ENCODE measurements at places on chromosomes 16 and 17.
A peak's percentile ranks its signal among the peaks of the same experiment; 100 is the strongest.

GRCh38 chr17:48131216-48131824 is 23.8 kb downstream of the SNX11 start:
- peak; percentile 35 for DNase-seq

DNA sequence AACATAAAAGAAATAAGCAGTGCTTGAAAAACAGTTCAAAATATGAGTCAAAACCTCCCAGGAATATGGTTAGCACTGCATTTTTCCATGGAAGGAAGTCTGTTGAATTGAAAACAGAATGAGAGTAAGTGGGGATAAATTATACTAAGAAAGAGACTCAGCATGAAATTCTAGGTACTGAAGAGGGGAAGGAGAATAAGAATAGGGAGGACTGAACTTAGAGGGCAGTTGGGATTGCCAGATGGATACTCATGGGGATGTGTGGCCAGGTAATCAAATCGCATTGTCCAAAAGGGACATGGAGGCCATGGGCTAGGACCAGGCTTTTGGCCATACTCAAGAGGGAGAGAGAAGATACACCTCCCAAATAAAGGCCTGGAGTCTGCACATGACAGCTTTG is 247.9 kb downstream of the CDH13 start:
- DNase-seq: no peak

GRCh38 chr16:27618606-27619327 is 68.8 kb downstream of the KATNIP start:
- DNase-seq: no peak

- no peak for DNase-seq
Measured at GRCh38 chr17:3813171-3813570, 12.2 kb upstream of the ITGAE start.

Measured in GM12892 (cell line).